ENCODE measurements at places on chromosomes 2 and 18.

- DNase-seq = no peak
These were observed 53.4 kb upstream of the PROKR1 start for GRCh38 chr2:68589963-68590362.

- no peak for DNase-seq
These were observed 235.6 kb upstream of the ZNF521 start for GRCh38 chr18:25587545-25587944.

- no peak for DNase-seq
These were observed 18.6 kb downstream of the PTCD3 start for GRCh38 chr2:86124683-86125082.

- no peak for DNase-seq
These were observed 801.4 kb upstream of the ZEB2 start for GRCh38 chr2:145321344-145321743.

Data from fibroblast of skin of abdomen (primary cell).